Stimulated activated CD4-positive, alpha-beta T cell treated with anti-CD3 and anti-CD28 coated beads, Interleukin-1b, Interleukin-23, amount 100 ng/mL, for 24 hours (primary cell): ENCODE measurements at places on chromosomes 1 and 21.

DNA sequence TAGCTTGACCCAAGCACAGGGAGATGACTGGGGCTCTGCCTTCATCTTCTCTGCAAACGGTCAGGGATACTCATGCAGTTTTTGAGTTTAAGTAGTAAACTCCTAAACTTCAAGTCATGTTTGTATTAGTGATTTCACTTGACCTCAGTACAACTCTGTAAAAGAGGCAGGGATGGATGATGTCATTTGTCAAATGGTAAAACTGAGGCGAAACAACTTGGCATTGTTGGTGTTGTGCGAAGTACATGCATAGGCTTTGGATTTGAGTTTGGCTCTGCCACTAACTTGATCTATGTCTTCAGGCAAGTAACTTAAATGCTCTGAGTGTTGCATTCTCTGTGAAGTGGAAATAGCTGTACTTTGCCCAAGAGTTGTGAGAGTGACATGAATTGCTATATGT is 42.7 kb downstream of the WNT4 start:
- no peak for DNase-seq

- DNase-seq: no peak
Measured at GRCh38 chr1:212689196-212689725, 10.4 kb downstream of the BATF3 start.

GRCh38 chr21:46286648-46287002 is 483 bp downstream of the YBEY start:
- no peak for DNase-seq

DNA sequence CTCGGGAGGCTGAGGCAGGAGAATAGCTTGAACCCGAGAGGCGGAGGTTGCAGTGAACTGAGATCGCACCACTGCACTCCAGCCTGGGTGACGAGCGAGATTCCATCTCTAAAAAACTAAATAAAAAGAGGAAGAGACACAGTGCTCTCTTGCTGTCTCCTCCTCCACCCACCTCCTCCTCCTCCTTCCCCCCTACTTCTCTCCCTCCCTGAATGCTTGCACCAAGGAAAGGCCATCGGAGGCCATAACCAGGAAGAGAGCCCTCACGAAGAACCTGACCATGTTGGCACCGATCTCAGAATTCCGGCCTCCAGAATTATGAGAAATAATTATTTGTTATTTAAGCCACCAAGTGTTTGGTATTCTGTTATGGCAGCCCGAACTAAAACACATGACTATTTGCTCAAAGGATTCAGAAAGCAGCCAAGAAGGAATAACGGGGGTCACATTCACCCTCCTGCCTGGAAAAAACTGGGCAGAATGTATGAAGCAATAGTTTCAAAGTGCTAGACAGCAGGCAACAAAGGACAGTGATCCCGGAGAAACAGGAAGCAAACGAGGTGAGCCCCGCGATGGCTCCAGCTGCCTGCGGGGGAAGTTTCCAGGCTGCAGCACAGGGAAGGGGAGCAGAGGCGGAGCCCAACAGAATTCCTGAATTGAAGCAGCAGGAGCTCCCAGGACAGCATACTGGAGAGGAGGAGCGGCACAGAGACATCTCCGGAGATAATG is 35.8 kb downstream of the LDLRAD1 start:
- no peak for DNase-seq

DNA sequence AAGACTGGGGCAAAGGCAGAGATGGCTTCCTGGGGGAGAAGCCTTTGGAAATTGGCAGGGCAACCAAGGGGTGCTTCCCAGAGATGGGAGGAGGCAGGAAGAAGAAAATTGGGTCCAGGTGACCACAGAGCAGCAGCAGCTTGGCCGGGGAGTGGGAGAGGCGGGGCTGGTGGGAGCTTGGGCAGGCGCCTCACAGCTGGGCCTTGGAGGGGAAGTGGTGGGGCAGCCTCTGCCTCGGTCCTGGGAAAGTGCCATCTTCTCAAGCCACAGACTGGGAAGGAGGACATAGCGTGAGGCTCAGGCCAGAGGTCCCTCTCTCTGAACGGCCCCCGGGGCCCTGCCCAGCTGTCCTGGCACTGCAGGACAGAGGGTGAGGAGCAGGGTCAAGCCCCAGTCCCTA is 24.0 kb upstream of the WASF2 start:
- no peak for DNase-seq

DNA sequence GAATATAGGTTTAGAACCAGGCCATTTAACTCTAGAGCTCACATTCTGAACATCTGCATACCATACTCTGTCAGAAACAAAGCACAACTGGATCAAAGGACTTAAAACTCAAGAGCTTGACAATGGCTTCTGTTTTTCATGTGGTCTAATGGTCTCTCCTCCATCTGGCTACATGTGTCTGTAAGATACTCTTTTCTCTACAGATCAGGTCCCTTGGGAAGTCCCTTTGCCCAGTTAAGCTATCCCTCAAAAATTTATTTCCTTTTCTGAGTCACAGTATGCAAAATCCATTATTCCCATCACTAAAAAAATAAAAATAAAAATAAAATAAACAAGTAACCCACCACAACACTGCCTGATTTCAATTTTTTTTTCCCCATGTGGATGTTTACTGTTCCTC is 357.0 kb upstream of the PRMT6 start:
- DNase-seq: no peak

DNA sequence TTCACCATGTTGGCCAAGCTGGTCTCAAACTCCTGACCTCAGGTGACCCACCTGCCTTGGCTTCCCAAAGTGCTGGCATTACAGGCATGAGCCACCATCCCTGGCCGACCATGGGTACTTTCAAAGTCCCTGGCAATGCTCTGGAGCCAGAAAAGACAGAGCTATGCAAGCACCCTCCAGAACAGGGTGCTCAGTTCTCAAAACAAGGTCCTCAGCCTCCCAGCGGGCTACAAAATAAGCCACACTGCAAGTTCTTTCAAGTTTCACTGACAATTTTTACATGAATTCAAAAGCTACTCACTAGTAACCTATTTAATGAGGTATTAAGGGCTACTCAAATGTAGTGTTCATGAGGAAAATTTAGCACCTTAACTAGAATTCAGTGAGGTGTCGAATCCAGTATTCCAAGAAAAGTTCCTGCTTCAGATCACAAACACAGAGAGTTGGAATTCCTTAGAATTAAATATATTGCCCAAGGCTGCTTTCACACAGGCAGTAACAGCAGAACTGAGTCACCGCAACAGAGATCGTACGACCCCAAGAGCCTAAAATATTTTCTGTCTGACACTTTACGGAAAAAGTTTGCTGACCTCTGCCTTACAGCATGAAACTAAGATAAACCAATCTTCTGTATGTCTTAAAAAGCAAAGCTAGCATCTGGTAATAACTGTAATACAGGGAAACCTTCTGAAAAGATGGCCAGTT is 60.7 kb downstream of the HSF2BP start:
- no peak for DNase-seq

DNA sequence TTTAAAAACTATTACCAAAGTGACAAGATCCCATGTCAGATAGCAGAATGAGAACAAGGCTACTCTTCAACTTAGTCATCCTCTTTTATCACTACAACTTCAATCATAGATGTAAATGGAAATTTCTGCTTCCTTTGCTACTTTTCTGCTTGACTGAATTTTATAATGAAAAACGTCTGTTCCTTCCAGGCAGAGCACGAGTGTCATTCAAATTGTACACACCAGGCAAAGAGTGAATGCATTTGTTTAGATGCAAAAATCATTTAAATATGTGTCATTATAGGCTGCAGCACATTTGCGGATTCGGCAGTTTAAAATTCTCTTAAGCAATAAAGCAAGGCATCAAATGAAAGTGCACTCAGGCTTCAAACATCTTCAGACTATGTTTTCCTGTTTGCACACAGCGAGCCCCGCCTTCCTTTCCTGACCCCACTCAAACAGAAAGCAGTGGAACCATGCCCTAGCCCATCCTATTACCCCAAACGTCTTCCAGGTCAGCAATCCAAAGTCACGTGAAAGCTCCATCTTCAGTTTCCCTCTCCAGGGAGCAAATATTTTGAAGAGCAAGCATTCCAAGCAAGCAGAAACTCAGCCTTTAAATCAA is 99.6 kb downstream of the APP start:
- DNase-seq: no peak

- DNase-seq: no peak
Measured at GRCh38 chr1:61981870-61982660, 212.6 kb upstream of the L1TD1 start.

- DNase-seq: no peak
Measured at GRCh38 chr1:194865383-194865782, 1679.0 kb upstream of the B3GALT2 start.

DNA sequence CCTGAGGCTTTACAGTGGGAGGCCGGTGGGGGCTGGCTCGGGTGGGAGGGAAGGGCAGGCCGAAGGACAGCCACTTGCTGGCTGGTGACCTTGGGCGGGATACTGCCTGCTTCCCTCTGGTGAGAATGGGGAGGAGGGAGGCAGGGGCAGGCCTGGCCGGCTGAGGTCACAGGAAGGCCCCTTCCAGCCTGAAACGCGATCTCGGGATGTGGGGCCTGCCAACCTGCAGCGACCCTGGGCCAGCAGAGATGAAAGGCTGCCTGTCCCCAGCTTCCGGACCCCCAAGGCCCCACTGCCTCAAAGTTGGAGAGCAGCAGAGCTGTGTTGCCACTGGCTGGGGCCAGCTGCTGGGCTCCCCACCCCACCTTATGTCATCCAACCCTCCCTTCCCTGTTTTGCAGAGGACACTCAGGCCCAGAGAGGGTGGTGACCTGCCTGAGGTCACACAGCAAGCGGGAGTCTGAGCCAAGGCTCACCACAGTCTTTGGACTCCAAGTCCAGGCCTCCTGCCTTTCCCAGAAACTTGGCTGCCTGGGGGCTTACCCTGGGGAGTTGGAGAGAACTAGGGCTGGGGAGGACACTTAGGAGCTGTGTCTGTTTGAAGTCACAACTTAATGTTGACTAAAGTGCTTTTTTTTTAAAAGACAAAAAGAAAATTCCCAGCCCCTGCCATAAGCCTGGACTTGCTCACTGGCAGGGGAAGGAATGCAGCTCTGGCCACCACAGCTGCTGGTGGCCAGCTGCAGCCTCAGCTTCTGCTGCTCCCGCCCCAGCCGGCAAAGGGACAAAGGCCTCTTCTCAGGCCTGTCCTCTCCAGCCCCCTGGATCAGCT is 14.8 kb upstream of the WASF2 start:
- no peak for DNase-seq

- DNase-seq: no peak
Measured at GRCh38 chr1:238487931-238488330, 597.2 kb upstream of the ZP4 start.

DNA sequence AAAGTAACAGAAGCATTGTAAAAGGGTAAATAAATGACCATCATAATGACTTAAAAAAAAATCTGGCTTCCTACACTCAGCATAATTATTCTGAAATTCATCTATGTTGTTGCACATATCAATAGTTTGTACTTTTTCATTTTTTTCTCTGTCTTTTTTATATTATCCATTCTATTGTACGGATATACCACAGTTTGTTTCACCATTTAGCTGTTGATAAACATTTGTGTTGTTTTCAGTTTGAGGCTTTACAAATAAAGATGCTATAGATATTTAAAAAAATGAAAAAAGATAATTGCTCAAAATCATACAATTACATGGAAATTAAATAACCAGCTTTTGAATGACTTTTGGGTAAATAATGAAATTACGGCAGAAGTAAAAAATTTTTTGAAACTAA is 31.9 kb downstream of the GPR88 start:
- no peak for DNase-seq

- DNase-seq: no peak
Measured at GRCh38 chr1:30419831-30420230, 303.6 kb downstream of the MATN1 start.

DNA sequence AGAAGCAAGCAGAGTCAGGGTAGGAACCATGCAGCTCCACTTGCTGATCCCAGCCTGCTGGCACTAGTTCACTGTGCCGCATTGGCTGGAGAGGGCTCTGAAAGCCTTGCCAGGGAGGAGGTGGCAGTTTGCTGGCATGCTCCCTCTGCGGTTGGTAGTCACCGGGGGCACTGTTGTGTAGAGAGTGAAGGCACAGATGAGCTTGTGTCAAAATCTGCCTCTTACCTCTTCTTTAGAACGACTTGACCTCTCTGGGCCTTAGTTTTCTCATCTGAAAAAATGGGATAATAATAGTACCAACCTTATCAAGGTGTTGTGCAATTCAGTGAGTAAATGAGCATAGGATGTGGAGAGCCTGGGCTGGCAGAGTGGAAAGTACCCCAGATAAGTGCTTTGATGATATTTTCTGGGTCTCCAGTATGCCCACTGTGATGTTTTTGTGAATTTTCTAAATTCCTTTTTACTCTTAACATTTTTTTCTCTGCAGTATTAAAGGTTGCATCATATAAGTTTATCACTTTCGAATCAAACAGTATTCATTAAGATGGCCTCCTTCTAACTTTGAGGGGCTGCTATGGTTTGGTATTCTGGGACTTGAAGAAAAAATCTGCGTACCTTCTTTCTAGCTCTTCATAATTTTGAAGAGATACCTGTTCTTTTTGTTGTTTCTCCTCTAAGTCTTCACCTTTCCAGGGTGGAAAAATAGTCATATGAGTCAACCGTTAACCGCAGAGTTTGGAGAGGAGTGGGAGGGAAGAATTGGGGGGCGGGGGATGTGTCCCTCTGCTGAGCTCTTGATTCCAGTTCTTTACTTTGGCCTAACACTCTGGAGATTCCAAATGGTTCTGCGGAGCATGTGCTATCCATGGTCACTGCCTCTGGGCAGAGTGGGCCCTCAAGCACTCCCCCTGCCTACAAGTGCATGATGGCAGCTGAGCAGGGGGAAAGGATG is 26.8 kb downstream of the SZRD1 start:
- no peak for DNase-seq

DNA sequence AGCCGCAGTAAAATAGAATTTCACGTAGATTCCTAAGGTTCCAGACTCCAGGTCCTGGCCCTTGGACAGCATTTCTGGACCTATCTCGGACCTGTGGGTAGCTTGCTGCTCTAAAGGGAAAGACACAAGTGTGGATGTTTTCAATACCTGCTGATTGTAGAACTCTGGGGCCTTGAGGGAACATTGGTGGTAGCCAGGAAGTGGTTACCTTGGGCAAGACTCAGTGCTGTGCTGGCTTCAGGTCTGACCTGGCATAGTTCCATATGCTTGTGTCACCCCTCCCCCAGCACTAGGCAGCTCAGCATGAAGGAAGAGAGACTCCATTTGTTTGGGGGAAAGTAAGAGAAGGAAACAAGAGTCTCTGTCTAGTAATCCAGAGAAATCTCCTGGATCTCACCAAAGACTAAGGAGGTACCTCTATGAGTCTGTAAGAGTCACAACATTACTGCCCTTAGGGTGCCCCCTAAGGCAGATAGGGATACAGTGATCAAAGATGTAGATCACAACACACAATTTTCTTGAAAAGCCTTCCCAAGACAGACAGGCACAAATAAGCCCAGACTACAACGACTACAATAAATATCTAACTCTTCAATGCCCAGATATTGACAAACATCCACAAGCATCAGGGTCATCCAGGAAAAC is 398.8 kb downstream of the TGFB2 start:
- no peak for DNase-seq

DNA sequence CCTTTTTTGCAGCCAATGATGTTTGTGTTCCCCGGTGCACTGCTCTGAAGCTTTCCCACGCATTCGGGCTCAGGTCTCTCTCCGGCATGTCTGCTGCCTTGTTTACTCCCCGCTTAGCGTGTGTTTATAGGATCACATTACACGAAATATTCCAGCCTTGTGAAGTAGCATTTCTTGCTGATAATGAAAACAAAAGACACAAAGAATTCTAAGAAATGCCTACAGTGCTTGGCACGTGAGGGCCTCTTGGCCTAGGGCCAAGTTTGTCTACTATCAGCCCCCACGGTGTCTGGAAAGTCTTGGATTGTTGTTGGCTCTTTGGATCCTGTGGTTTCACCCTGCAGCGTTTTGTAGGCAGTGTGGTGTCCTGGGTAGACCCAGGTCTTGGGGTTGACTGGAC is 11.2 kb upstream of the GSTM4 start:
- no peak for DNase-seq

- DNase-seq: no peak
Measured at GRCh38 chr1:165040641-165041040, 315.9 kb downstream of the LMX1A start.
